Stimulated activated CD4-positive, alpha-beta T cell treated with anti-CD3 and anti-CD28 coated beads, TNF-alpha, amount 100 ng/mL, for 24 hours (primary cell): ENCODE measurements at places on chromosomes 4 and X.

DNA sequence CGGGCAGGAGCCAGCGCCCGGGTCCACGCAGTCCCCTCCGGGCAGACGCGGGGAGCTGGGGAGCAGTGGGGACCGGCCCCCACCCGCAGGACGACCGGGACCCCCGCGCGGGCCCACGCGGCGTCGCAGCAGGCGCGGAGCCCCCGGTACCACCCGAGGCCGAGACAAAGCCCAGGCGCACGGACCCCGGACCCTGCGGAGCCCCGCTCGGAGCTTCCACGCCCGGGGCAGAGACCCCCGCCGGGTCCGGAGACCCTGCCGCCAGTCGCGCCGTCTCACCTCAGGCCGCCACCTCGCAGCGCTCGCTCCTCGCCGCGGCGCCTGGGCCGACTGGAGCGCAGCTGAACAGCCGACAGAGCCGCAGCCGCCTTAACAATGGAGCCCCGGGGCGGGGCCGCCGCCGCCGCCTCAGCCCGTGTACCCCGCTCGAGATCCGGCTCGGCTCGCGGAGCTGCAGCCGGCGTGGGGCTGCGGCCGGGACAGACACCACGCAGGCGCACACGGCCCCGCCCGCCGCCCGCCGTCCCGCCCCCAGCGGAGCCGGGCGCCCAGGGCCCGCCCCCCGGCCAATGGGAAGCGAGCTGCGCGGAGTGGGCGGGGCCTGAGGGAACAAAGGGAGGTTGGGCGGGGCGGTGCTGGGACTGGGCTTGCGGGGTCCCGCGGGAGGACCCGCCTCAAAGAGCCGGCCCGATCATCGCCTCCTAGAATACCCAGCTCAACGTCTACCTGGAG is at the start of gene AFAP1:
TSS of gene AFAP1 (minus strand) at position 485 of the 732 bp plus-strand sequence. CDS start 67,783 bp downstream, outside the sequence.
- DNase-seq = peak; percentile 74

- DNase-seq = no peak
Measured at GRCh38 chr4:105474099-105474518, 247 bp upstream of the PPA2 start.

- no peak for DNase-seq
Measured at GRCh38 chr4:143083756-143084472, 100.8 kb upstream of the USP38 start.

GRCh38 chr4:140115140-140115539 is 38.8 kb downstream of the MAML3 start:
- no peak for DNase-seq

GRCh38 chr4:81505004-81505598 is 33.4 kb upstream of the RASGEF1B start:
- peak; percentile 56 for DNase-seq
